Activated CD4-positive, alpha-beta memory T cell treated with anti-CD3 and anti-CD28 coated beads, Interleukin-2, amount 10 ng/mL, durations not matched to agents 7 days and 5 days (primary cell): ENCODE measurements at places on chromosomes 12 and 14. TPM values are rescaled to one million over a fixed set of nuclear protein-coding genes. Genes with fewer than 3 reads are reported as not detected.

Gene DPY19L2
- 0.25 TPM for total RNA-seq

DNA sequence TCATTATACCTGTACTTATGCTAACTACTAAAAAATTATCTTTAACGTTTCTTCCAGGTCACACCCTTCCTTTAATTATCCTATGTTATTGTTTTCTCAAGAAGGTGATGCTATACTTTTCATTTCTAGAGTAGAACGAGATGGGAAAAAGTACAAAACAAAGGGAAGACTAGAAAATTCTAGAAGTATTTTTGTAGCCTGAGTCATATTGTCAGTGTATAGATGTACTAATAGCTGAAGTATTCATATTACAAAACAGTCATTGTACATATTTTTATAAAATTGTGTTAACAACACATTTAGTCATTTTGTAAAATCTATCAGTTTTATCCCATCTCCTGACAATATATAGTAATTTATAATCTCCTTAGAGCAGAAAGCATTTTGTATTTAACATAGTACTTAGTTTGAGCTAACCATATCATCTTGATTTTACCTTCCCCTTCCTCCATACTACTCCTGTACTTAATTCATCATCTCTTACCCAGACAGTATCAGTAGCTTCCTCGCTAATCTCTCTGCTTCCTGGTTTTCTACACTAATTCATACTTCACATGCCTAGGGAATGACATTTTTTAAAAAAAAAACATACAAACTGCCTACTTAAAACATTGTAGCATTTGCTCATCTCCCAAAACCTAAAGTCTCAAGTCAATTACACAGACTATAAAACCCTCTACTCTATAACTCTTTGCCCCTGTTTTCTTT lies 920.9 kb downstream of the RPS29 start:
- DNase-seq, result no peak

GRCh38 chr12:61993734-61994345 lies 266.4 kb upstream of the USP15 start:
- DNase-seq, result no peak

DNA sequence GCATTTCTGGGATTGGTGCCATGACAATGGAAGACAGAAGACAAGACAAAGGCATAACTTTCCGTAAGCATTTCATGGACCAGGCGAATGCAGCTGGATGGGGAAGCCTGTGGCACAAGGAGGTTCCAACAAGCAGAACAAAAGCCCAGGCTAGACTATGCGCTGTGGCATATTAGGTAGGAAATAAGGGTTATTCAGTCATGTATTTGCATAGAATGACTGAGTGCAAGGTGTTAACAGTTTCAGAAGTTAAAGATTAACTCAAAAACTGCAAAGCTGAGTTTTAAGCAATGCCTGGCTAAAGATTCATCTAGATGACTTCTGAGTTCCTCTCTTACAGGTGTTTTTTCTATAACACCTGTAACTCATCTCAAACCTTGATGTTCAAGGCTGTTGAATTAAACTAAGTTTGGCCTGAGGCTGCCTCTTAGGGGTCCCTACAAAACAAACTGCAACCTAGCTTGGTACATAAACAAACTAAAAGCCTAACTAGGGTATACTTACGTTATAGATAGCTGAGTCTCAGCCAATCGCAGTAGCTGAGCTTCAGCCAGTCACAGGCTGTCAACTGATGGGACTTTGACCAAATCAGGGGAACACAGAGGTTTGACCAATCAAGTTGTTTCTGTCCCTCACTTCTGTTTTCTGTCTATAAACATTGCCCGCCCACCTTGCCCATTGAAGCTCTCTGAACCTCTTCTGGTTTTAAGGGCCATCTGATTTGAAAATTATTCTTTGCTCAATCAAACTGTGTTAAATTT lies 52.2 kb upstream of the PLBD1 start:
- no peak for DNase-seq
